NCI-H2171 treated with DMSO at 0.1 percent for 48 hours (cell line): ENCODE measurements at places on chromosomes 16 and 17.
A peak's percentile ranks its signal among the peaks of the same experiment; 100 is the strongest.

GRCh38 chr16:66231452-66232160 lies 134.9 kb upstream of the CDH5 start:
- DNase-seq = no peak

- DNase-seq = no peak
Observed at GRCh38 chr16:64060631-64061030, 1061.2 kb downstream of the CDH11 start.

GRCh38 chr17:80474231-80474960 lies 2.0 kb downstream of the NPTX1 start:
- DNase-seq = peak; percentile 38

- DNase-seq = no peak
Observed at GRCh38 chr16:69190046-69190588, 3.2 kb downstream of the SNTB2 start.

- DNase-seq = no peak
Observed at GRCh38 chr17:42607769-42608168, 1.4 kb downstream of the RETREG3 start.

DNA sequence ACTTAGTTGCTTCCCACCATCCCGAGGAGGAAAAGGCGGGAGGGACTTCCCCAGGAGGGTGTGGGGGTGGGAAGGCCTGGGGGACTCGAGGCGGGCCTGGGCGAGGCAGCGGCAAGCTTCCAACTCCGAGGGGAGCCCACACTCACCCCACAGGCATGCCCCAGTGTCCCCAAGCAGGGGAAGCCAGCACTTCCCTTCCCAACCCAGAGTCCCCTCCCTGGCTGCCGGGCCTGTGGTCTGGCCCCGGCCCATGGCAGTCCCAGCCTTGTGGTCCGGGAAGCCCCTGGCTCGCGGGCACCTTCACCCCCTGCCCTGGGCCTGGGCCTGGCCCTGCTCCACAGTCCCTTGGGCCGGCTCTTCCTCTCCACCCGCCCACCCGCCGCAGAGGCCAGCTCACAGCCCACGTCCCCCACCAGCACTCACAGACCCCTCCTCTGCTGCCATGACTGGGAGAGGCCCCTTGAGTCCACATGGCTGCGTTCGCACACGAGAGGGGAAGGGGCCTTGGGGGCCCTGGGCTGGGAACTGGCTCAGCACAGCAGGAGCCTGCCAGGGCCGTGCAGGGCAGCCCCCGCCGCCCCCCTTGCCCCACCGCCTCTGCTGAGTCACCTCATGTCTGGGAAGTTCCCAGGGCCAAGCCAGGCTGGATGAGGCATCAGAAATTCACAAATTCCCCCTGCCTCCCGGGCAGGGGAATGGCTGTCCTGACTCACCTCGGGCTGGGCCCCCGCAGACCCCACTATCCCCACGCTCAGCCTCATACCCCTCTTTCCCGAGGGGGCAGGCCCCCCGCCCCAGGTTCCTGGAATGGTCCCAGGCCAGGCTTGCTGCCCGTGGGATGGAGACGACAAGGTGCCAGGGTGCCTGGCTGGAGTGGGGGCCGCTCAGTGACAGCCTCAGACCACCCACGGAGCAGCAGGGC lies 27.8 kb downstream of the BAHCC1 start:
- no peak for DNase-seq

GRCh38 chr17:82310877-82311276 lies 6.5 kb downstream of the CD7 start:
- no peak for DNase-seq

DNA sequence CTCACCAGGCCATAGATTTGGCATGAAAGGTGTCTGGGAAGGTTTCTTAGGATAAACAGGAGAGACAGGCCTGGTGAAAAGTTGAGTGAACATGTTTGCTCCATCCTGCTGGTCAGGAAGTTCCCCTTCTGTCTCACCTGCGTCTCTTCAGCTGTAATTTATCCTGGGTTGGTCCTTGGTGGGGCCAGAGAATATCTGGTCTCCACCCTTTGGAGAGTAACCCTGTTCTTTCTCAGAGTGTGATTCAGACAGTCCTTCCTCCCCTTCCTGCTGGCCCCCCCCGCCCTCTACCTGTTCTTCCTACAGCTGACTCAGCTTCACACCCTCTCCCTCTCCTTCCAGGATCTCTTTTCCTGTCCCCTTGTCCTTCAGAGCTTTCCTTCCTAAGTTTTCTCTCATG lies 17.1 kb downstream of the MINK1 start:
- DNase-seq = no peak

- DNase-seq = no peak
Observed at GRCh38 chr16:81519301-81520150, 74.9 kb downstream of the CMIP start.
